ENCODE measurements at places on chromosomes 2 and 18.
A peak's percentile ranks its signal among the peaks of the same experiment; 100 is the strongest.

DNA sequence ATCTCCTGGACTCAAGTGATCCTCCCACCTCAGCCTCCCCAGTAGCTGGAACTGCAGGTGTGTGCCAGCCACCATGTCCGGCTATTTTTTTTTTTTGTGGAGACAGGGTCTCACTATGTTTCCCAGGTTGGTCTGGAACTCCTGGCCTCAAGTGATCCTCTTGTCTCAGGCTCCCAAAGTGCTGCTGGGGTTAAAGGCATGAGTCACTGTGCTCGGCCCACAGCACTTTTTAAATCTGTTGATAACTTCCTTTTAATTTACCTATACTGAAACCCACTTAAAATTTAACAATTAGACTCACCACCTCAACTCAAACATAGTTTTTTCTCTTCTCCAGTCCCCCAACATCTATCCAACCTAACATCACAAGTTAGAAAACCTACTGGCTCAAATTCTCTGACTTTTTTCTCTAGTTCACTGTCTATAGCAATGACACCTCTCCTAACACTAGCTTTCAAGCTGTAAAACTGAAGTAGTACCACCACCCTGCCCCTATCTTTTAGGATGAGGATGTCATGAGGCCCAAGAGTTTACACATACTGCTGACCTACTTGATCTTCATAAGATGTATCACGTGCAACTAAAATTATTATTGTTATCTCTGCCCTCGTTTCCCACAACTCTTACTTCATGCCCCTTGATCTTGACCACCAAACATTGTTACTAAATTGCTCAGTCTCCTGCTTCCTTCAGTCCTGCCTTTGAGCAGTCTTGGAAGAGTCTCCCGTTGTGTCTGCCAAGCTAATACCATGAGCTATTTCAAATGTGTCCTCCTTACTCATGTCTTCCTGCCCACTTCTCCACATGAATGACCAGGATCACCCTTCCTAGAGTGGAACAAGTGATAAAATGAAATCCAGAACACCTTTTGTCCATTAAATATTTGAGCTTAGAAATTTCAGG lies 142.3 kb upstream of the ZFP36L2 start:
- DNase-seq, result no peak

DNA sequence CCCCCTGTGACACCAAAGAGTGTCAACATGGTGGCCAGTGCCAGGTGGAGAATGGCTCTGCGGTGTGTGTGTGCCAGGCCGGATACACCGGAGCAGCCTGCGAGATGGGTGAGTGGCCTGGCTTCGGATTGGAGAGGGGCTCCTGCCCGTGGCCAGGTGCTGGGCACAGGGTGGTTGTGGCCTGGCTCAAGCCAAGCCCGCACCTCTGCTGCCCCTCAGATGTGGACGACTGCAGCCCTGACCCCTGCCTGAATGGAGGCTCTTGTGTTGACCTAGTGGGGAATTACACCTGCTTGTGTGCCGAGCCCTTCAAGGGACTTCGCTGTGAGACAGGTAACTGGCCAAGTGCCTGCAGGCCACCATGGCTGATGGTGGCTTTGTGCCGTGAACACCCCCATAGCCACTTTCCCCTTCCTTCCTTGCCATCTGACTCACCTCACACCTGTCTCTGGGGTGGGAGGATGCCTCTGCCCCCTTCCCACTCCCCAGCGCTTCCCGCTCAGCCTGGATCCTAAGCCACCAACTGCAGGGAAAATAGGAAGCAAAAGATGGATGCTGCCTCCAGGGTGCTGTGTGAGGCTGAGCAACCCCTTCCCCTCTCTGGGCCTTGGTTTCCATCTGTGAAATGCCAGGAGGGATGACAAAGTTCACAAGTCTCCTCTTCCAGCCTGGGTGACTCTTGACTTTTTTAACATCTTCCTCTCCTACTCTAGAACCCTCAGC lies 41.8 kb downstream of the SNED1 start:
- DNase-seq, result no peak

- DNase-seq, result no peak
These were observed 38.9 kb upstream of the TFPI start for GRCh38 chr2:187593098-187593497.

GRCh38 chr2:96345438-96345837 lies 9.9 kb downstream of the NCAPH start:
- DNase-seq, result peak; percentile 56

DNA sequence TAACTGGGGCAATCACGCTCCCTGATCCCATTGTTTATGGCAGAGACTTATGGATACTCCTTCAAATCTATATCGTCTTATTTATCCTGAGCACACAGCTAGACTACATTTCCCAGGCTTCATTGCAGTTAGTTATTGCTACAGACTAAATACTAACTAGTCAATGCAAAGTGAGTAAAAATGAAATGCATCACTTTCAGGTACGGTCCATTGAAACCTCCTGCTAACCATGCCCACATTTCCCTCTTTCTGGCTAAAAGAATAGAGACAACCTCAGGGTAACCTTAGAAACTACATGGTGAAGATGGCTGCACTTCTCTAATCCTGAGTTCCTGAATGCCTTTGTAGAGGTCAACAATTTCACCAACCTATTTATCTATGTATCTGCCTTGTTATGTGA lies 437.4 kb downstream of the EPHA4 start:
- no peak for DNase-seq

GRCh38 chr2:173130496-173131465 lies 55.1 kb downstream of the MAP3K20 start:
- DNase-seq, result no peak

- DNase-seq, result no peak
These were observed 8.4 kb downstream of the FLACC1 start for GRCh38 chr2:201348758-201349157.

- DNase-seq, result peak; percentile 61
These were observed 106.4 kb downstream of the POLR1A start for GRCh38 chr2:85999061-85999831.

- DNase-seq, result peak; percentile 99
These were observed at the start of gene TAF4B for GRCh38 chr18:26226229-26227050. Gene TAF4B, plus strand, starts transcription at chr18:26226445. Its CDS starts 489 bp downstream, at chr18:26226934.

GRCh38 chr18:79628416-79629248 lies 51.0 kb upstream of the CTDP1 start:
- no peak for DNase-seq

DNA sequence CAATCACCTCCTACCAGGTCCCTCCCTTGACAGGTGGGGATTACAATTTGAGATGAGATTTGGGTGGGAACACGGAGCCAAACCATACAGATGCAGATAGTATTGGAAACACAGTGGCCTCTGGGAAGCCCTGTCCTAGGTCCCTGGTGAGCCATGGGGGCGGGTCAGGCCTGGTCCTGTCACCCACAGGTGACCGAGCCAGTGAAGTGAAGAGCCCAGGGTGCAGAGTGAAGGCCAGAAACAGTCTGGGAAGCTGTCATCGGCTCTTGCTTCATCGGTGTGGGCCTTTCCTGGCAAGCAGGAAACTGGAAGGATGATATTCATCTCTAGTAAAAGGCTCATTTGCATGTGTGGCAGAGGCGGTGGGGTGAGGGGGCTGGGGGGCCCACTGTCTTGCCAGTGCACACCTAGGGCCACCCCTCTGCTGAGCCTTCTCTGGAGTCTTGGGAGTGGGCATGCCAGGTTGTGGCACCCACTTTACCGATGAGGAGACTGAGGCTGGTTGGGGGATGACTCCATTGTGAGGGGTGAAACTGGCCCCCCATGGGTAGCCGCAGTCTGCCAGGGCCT lies 290.6 kb downstream of the NDUFA10 start:
- no peak for DNase-seq

DNA sequence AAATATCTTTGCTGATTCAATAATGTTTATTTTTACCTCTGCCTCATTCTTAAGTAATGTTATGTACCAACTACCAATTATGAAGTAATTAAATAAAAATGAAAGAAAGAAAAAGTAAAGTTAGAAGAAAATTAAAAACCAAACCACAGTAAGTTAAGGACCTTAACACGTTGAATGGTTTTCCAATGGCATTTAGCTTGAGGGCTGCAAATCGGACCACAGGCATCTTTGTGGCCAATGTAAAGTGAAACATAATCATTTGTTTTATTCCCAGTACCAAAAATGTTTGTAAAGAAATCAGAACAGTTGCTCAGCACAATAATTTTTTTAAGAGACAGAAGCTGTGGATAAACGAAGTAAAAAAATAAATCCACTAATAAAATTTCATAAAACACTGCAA lies 1455.5 kb upstream of the ZEB2 start:
- no peak for DNase-seq

- DNase-seq, result peak; percentile 25
These were observed 3.8 kb downstream of the MYL12A start for GRCh38 chr18:3251249-3251962.

GRCh38 chr2:101463911-101464641 lies 10.8 kb downstream of the RFX8 start:
- DNase-seq, result peak; percentile 79

GRCh38 chr18:54117853-54118773 lies 106.4 kb downstream of the MBD2 start:
- no peak for DNase-seq

DNA sequence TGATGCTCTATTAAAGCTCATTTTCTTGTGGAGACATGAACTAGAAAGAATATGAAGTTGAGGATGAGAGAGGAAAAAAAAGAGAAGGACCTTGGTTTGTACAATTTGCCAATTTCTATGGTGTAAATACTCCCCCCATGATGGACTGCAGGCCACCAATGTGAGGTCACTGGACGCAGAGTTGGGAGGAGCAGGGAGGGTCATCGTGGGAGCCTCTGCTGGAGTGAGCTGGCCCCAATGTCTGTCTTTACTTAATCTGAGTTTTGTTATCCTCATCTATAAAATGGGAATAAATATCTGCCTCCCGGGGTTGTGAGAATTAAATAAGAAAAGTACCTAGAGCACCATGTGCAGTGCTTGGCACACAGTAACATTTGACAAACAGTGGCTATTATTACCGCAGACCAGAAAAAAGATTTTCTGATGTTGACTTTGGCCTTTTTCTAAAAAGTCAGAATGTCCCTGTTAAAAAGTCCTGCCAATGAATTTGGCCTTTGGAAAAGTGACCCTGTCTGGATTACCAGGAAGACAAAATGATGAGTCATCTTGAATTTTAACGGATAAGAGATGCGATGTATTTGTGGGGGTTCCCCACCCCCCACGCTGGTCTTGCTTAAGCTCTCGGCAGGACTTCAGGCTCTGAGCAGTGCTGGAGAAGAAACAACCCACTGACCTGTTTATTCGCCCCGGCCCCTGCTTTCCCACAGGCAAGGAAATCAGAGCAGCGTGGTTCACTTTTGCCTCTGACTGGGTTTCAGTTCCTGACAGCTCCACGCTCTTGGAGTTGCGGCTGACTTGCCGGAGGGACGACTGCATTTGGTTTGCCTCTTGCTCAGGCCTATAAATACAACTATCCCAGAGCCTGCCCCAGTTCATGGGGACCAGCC lies 50.3 kb upstream of the FOSL2 start:
- peak; percentile 58 for DNase-seq

DNA sequence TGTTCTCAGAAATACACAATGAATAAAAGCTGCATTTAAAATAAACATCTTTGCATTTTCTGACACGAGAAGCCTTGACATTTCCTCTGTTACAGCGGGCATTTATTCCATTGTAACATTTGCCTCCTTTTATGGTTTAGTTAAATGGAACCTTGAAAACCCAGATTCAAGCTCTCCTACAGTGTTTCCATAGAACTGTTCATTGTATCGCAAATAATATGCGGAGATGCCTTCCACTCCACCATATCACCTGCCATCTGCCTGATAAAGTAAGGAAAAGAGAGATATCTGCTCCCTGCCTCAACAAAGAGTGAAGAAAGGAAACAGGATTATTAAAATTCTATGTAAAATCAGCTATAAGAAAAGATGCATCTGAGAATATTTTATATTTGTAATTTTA lies 69.8 kb downstream of the CDH19 start:
- no peak for DNase-seq

- no peak for DNase-seq
These were observed 19.8 kb downstream of the FAM171B start for GRCh38 chr2:186713691-186714090.

DNA sequence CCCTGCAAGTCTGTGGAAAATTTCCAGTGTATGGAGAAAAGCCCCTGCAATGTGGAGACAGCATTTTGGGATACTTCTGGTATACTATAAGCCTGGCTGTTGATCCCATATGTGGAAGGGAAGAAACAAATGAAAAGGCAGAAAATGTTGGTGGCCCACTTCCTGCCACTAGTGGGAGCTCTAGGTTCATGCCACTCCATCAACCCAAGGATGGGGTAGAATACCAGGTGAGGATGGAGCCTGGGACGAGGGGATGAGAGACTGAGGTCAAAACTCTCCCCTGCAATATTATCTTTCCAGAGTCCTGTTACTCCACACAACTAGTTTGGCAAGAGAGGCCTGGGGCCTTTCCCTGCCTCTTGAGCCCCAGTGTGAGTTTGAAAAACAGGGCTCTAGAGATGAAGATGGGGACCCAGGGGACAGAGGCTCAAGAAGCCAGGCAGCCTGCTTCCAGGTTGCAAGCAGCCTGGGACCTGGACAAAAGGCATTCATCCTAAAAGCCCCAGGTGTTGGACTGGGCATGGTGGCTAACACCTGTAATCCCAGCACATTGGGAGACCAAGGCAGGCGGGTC lies 31.9 kb downstream of the BMP10 start:
- DNase-seq, result peak; percentile 67

DNA sequence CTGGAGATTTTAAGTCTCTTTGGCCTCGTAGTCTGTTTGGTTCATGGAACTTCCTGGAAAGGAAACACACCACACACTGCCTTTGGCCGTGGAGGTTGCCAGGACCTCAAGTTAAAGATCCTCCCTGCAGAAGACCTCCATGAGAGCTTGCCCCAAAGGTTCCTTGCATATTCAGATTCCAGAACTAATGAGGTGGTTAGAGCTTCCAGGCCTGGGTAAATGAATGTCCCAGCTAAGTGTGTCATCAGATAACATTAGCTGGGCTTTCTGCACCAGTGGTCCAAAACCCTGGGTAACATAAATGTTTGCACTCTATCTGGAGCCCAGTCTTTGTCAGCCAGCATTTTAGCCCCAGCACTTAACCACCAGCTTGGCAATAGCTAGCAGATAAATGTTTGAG lies 122.1 kb upstream of the EML6 start:
- no peak for DNase-seq

GRCh38 chr2:241612156-241613016 lies 24.6 kb downstream of the THAP4 start:
- no peak for DNase-seq

GRCh38 chr2:240593026-240593702 lies 6.6 kb downstream of the CAPN10 start:
- no peak for DNase-seq

GRCh38 chr2:217222309-217222910 lies 362.5 kb upstream of the TNP1 start:
- DNase-seq, result peak; percentile 74

- no peak for DNase-seq
These were observed 24.8 kb upstream of the GNAL start for GRCh38 chr18:11664286-11664685.

GRCh38 chr18:34648269-34648985 lies 61.7 kb upstream of the DTNA start:
- DNase-seq, result no peak

DNA sequence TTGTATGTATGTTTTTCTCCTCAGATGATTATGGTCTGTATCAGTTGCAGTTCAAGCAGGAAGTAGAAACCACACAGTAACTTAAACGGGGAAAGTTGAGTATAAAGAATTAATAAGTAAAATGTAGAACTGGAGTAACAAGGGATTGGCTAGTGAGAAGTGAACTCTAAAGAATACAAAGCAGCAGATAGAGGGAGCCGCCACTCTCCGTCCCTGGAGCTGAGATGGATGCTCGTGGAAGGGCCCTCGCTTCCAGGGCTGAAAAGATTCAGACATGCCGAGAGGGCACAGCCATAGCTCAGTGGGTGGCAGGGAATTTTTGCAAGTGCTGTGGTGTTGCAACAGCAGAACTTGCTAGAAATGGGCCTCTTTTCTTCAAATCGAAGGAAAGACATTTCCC lies 155.8 kb downstream of the COL6A3 start:
- DNase-seq, result peak; percentile 61
